ENCODE measurements at places on chromosomes 2 and 18.

DNA sequence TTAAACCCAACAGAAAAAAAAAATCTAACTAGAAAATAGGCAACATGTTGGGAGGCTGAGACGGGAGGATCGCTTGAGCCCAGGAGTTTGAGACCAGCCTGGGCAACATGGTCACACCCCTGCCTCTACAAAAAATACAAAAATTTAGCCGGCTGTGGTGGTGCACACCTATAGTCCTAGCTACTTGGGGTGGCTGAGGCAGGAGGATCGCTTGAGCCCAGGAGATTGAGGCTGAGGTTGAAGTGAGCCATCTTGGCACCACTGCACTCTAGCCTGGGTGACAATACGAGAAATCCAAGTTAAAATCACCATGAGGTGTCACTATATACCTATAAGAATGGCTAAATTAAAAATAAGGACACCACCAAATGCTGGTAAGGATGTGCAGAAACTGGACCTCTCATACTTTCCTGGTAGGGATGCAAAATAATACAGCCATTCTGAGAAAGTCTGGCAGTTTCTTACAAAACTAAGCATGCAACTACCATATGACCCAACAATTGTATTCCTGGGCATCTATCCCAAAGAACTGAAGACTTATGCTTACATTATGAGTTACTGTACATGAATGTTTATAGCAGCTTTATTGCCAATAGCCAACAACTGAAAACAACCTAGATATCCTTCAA is 2.2 kb downstream of the SEPTIN10 start:
- DNase-seq: no peak

GRCh38 chr2:227655454-227655853 is 11.2 kb upstream of the SCYGR5 start:
- no peak for DNase-seq

- no peak for DNase-seq
These were observed 37.4 kb downstream of the PNO1 start for GRCh38 chr2:68195096-68195495.

GRCh38 chr2:176494949-176495353 is 225.7 kb downstream of the MTX2 start:
- peak; percentile 15 for DNase-seq

DNA sequence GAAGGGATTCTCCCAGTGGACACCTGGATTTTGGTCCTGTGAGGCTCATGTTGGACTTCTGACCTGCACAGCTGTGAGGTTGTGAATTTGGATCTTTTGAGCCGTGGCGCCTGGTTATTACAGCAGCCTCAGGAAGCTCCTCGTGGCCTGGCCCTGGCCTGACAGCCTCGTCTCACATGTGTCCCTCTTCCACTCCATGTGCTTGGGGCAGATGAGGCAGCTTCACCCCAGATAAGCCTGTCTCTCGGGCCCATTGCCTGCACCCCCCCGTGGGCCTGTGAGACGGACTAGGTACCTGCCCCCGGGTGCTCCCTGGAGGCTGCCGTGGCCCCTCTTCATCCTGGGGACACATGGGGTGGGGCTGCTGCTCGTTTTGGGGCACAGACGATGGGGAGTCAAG is 51.2 kb downstream of the CTDP1 start:
- no peak for DNase-seq

- no peak for DNase-seq
These were observed 675 bp upstream of the MLPH start for GRCh38 chr2:237486334-237486818.

- no peak for DNase-seq
These were observed 376.9 kb upstream of the REG3G start for GRCh38 chr2:78648558-78648957.

DNA sequence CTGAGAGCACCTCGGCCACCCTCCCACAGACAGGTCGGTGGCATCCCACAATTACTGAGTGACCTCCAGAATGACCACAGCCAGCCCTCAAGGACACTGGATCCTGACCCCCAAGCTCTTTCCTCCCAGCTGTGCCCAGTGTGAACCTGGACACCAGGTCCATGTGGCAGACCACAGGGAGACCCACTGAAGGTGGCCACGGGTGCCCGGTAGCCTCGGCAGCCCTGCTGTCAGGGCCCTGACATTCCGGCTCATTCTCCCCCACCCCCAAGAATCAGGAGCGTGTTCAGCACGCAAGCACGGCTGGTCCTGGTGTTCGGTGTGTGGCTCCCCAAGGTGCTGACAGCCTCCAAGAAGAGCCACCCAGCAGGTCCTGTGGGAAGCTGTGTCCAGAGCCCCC is 32.8 kb downstream of the AQP12A start:
- no peak for DNase-seq

- DNase-seq: no peak
These were observed 28.6 kb downstream of the TEX44 start for GRCh38 chr2:231621051-231621879.

DNA sequence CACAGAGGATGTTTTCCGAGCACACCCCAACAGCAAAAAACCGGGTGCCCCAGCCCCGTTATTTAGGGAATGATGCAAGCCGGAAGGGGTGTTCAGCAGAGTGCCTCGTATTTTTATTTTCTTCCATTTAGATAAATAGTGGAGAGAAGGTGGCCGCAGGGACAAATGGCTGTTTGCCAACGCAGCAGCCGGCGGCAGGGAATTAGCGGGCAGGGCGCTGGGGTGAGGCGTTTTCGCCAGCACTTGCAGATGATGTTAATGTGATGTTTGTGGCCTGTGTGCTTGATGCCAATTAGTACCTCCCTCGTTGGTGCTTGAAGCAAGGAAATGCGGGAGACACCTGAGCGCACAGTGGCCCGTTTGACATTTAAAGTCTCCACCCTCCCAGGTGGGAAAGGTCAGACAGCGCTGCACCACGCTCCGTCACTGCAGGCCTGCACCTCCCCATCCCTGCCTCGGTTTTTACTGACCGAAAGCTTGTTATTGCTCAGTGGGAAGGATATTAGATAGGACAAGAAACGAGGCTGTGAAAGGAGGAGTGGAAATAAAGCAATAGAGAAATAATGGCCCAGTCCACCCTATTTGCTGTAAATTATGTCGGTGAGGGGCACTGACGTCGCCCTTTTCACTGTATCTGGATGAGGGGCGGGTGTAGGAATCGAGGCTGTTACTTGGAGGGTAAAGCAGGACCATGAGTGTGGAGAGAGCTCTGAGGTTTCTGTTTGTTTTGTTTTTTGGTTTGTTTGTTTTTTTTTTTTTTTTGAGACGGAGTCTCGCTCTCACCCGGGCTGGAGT is 39.1 kb downstream of the NFATC1 start:
- DNase-seq: no peak

DNA sequence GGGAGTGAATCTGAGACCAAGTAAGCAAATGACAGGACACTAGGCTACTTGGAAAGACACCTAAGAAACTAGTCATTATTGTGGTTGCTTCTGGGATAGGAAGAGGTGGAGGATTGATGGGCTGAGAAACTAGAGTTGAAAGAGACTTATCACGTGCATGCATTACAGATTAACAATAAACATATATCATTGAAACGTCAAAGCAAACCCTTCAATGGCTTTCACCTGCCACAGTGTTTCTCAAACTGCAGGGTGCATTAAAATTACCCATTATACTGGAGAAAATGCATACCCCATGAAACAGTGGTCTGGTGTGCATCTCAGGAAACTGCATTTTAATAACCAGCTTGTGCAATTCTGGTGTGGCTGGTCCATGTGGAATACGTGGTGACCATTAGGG is 318.8 kb downstream of the SMAD2 start:
- no peak for DNase-seq

DNA sequence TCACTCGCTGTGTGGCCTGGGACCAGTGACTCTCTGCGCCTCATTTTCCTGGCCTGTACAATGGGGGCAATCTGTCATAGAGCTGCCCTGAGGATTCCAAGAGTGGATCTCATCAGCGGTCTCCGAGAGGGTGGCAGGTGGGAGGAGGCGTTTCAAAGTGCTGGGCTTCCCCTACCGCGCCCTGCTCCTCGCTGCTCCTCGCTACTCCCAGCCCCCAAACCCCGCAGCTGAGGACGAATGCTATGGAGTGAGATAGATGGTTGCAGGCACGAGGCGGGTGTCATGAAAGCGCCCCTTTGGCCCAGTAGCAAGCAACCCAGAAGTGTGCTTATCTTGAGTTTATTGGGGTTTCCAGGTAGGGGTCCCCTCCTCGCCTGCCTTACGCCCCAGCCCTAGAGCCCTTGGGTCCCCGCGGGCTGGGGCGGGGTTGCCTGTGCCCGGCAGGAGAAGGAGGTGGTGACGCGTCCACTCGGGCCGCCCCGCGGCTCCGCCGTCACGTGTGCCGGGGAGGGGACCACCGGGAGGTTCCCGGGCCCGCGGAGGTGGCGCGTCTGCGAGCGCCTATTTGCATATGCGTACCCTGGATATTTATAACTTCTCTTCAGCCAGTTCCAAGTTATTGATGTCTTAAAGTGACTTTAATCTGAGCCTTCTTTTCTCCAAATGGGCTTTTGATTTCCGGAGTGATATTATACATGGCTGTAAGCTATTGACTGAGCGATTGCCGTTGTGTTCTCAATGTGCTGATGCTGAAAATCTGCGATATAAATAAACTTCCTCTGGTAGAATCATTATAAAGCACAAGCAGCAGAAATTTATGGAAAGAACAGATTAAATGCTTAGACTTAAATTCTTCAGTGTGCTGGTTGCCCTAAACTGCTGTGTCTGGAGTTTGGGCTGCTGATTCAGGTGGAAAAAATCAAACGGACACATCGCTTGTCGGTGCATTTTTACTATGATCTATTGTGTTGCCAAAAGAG is 263.7 kb downstream of the ATAD2B start:
- no peak for DNase-seq

DNA sequence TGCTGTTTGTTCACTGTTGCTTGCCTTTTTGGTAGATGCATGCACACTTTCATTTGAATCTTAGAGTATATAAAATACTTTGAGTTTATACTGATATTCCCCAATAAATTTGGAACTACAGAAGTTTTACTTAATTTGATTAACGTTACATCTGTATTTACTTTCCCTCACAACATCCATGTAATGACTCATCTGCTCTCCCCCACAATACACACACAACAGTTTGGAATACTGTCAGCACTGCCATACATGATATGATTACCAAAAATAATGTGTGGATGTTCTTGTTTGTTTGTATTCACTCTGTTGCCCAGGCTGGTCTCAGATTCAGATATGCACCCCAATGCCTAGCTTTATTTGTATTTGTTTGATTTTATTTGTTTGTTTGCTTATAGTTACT is 144.2 kb downstream of the WDR7 start:
- DNase-seq: no peak

DNA sequence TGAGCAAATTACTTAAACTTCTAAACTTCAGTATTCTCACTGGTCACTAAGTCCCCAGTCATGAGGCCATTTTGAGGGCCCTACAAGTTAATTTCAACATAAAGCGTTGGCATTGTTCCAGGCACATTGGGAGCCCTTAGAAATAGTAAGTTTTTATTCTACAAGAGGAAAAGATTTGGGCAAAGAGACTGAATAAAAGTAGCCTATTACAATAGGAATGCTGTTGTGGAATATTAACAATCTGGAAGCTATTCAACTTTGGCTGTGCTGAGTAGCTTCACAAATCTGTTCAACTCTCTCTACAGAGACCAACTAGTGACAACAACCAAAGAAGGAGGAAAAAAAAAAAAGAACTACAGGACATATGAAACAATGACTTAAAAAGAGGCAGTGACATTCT is 1287.5 kb upstream of the NXPH2 start:
- no peak for DNase-seq

DNA sequence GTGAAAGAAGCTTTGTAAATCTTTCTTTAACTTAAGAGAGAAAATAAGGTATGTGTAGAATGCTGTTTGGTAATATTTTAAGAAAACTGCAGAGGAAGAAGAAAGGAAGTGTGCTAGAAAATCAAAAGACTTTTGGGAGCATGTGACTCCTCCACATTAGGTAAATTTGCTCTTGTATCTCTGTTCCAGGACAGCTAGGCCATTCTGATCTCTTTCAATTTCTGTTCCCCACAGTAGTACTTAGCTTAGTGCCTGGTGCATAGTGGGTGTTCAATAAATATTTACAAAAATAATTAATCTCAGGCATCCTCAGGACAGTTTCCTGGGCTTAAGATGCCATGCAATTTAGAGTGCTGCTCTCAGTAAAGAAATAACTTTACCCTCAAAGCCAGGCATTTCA is 105.0 kb downstream of the GPD2 start:
- DNase-seq: no peak

- no peak for DNase-seq
These were observed 9.8 kb downstream of the STEAP3 start for GRCh38 chr2:119233326-119234020.

DNA sequence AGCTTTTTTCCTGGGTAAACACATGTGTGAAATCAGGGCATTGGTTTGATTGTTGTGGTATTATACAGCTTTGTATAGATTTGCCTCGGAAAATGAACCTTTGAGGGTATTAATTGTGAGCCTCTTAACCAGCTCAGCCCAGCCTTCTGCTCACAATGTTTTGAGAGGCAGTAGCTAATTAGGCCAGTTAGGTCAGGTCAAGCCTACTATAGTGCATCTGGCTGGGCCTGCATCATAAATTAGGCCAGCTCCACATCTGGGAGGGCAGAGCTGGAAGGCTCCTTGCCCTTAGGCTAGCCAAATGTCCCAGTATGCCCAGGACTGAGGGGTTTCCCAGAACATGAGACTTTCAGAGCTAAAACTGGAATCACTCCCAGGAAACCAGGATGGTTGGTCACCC is 43.0 kb downstream of the LRATD1 start:
- DNase-seq: no peak

GRCh38 chr18:75875559-75875958 is 448.1 kb upstream of the SMIM21 start:
- DNase-seq: no peak

- DNase-seq: no peak
These were observed 82.2 kb upstream of the CDKL4 start for GRCh38 chr2:39325966-39326365.

- no peak for DNase-seq
These were observed 362.3 kb downstream of the FIGN start for GRCh38 chr2:163373496-163373895.

DNA sequence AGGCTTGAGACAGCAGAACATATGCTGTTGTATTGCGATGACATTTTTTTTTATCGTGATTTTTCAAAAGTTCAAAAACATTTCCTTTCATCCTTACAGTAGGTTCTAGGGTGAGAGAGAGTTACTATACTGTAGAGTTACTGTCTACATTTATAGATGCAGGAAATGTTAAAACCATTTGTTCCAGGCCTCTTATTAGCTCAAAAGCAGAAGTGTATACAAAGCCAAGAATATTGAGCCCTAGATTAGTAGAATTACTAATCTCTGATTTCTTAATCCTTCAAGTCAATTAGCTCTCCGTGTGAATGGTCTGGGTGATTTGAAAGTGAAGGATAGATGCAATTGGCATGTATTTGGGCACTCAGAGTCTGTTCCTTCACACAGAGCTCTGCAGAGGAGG is 73.1 kb downstream of the MAPRE2 start:
- DNase-seq: no peak

- no peak for DNase-seq
These were observed 92.9 kb downstream of the PXDN start for GRCh38 chr2:1651121-1652033.

DNA sequence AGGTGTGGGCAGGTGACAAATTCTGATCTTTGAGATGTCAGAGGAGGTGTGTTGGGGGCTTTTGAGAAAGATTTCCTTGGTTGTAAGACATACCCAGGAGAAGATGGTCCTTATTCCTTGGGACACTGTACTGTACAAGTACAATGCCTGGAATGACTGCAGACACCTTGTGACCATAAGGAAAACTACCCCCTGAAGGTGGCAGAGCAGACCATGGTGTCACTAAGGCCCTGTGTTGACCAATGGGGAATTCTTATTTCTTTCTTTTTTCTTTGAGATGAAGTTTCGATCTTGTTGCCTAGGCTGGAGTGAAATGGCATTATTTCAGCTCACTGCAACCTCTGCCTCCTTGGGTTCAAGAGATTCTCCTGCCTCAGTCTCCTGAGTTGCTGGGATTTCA is 4.4 kb upstream of the ANKRD29 start:
- no peak for DNase-seq

- no peak for DNase-seq
These were observed 78.1 kb downstream of the CIB4 start for GRCh38 chr2:26562811-26563645.
